ENCODE measurements at places on chromosomes 11 and 22. TPM values are rescaled to one million over a fixed set of nuclear protein-coding genes. Genes with fewer than 3 reads are reported as not detected.

FADS3 gene
- 14.0 TPM for total RNA-seq

CNGA4 gene
- not detected for total RNA-seq

TRIM66 gene
- total RNA-seq: 27.7 TPM

SLC37A2 gene
- 1.0 TPM for total RNA-seq

NFAM1 gene
- 0.47 TPM for total RNA-seq

POLR3H gene
- 42.5 TPM for total RNA-seq

DDX10 gene
- 84.1 TPM for total RNA-seq

CCDC116 gene
- total RNA-seq: 2.5 TPM

OR5A1 gene
- not detected for total RNA-seq

Measured in natural killer cell treated with Interleukin-12 subunit alpha and Interleukin-12 subunit beta and Interleukin-15 and Interleukin-18, amount 100 ng/mL, for 72 hours (primary cell).